ENCODE measurements at places on chromosomes 3 and 15. TPM values are rescaled to one million over a fixed set of nuclear protein-coding genes. Genes with fewer than 3 reads are reported as not detected.

Gene EPHA3
- 2.8 TPM for total RNA-seq

Gene STAC
- 1.1 TPM for total RNA-seq

Gene TMEM62
- total RNA-seq: 25.2 TPM

Gene CD200
- total RNA-seq: 6.0 TPM

Gene CLDN18
- not detected for total RNA-seq

Gene MFGE8
- 466 TPM for total RNA-seq

Gene TMEM44
- 12.4 TPM for total RNA-seq

Gene LMAN1L
- not detected for total RNA-seq

Gene SPINK8
- total RNA-seq: not detected

Gene DPPA2
- not detected for total RNA-seq

Gene ZNF385D
- 18.5 TPM for total RNA-seq

Gene ZPLD1
- not detected for total RNA-seq

Gene SLCO2A1
- 40.1 TPM for total RNA-seq

Gene GPR87
- total RNA-seq: not detected

Gene PRR20G
- not detected for total RNA-seq

Gene MKRN3
- total RNA-seq: not detected

Gene ACAN
- 1.4 TPM for total RNA-seq

Gene SPATA12
- not detected for total RNA-seq

Gene ASB14
- total RNA-seq: not detected

Gene RSL24D1
- 61.8 TPM for total RNA-seq

Gene GNAT1
- total RNA-seq: not detected

Gene DGKG
- 1.7 TPM for total RNA-seq

Gene PLA1A
- 3.4 TPM for total RNA-seq

Gene PPM1L
- 12.7 TPM for total RNA-seq

Gene IQCF5
- total RNA-seq: not detected

Gene GHSR
- not detected for total RNA-seq

Gene RPL39L
- 6.5 TPM for total RNA-seq

Gene HEG1
- 102 TPM for total RNA-seq

Gene HDAC11
- 7.9 TPM for total RNA-seq

Gene TLR9
- total RNA-seq: 0.19 TPM

Gene SI
- total RNA-seq: 1.0 TPM

Gene TTC21A
- 3.1 TPM for total RNA-seq

Gene LIPC
- not detected for total RNA-seq

Gene ZDHHC23
- total RNA-seq: 3.7 TPM

Gene DLEC1
- 1.9 TPM for total RNA-seq

Gene ZNF660
- total RNA-seq: 4.8 TPM

Gene CLEC3B
- 217 TPM for total RNA-seq

Gene CPNE9
- not detected for total RNA-seq

Gene EOMES
- total RNA-seq: 0.42 TPM
